ENCODE measurements at places on chromosomes 1 and 21. TPM values are rescaled to one million over a fixed set of nuclear protein-coding genes. Genes with fewer than 3 reads are reported as not detected.

GRCh38 chr1:18119289-18119688, 11.7 kb downstream of the IGSF21 start:
- DNase-seq = no peak
- no peaks in the 10 kb centered on the region for H3K4me1 ChIP-seq
- no peaks in the 10 kb centered on the region for H3K36me3 ChIP-seq
- peaks cover 23% of the 10 kb centered on the region for H3K27me3 ChIP-seq
- H3K27ac ChIP-seq = no peak overlapping the region
- H3K4me3 ChIP-seq = no peak overlapping the region

- no peaks in the 10 kb centered on the region for H3K27me3 ChIP-seq
- no peak for DNase-seq
- H3K36me3 ChIP-seq = peaks cover 9% of the 10 kb centered on the region
- H3K27ac ChIP-seq = no peak overlapping the region
- no peak overlapping the region for H3K4me3 ChIP-seq
- H3K4me1 ChIP-seq = no peaks in the 10 kb centered on the region
These were observed 35.1 kb downstream of the CLEC20A start for GRCh38 chr1:178461701-178462100.

Gene ASCL5
- total RNA-seq = not detected

Gene COL6A2
- total RNA-seq = 29.9 TPM

Gene ZZZ3
- 52.6 TPM for total RNA-seq

GRCh38 chr1:40668769-40669525, 3.5 kb upstream of the RIMS3 start:
- DNase-seq = peak; percentile 61
- no peaks in the 10 kb centered on the region for H3K36me3 ChIP-seq
- no peaks in the 10 kb centered on the region for H3K27me3 ChIP-seq
- peak overlapping the region; percentile 29 for H3K4me3 ChIP-seq
- peaks cover 5% of the 10 kb centered on the region for H3K4me1 ChIP-seq

GRCh38 chr1:153534226-153534924, 1.4 kb downstream of the S100A6 start:
- H3K27me3 ChIP-seq = no peaks in the 10 kb centered on the region
- peak overlapping the region; percentile 91 for H3K27ac ChIP-seq
- peak overlapping the region; percentile 86 for H3K4me3 ChIP-seq
- H3K36me3 ChIP-seq = no peaks in the 10 kb centered on the region
- no peak for DNase-seq

DNA sequence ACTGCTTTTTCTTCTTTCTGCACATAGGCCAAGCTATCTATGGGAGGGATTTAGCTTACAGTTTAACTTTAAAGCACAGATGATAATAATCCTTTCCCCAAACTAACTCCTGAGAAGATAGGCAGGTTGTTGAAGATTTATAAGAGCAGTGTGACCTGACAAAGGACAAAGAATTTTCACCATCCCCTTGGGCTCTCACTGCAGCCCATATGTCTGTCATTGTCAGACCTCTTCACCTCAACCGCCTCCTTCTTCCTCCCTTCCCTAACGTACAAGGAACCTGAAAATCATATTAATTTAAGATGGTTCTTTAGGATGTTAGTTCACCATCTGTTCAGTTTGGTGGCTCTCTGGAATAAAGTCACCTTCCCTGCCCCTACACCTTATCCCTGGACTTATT, 5.0 kb downstream of the RNU1-2 start:
- H3K27ac ChIP-seq = no peak overlapping the region
- H3K4me3 ChIP-seq = no peak overlapping the region
- no peak for DNase-seq

DNA sequence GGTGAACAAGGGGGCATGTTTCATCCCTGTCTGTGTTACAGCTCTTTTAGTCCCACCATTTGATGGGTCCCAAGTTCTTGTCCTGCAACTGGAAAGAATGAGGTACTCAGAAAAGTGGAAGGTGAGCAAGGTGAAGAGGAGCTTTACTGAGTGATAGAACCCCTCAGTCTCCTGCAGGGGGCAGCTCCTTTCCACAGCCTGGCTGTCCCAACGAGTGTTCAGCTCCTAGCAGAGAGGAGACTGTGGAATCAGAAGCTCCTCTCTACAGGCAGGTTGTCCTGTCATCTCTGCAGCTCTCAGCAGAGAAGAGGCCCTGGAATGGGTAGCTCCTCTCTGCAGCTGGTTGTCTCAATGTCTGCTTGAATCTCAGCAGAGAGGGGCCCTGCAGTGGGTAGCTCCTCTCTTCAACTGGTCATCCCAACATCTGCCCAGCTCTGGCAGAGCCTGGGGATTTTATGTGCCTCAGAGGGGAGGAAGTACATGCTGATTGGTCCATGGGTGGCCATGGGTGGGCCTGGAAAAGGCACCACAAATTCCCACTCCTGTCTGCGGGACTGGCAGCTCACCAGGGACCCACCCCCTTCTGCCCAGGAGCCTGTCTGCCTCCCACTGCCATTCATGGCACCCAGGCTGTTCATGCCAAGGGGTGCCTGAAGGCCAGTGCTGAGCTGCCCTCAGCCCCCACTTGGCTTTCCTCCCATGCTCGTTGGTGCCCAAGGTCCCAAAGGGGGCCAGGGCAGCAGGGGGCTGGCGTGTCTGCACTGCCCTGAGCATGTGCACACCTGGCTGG, 25.7 kb downstream of the LDLRAD1 start:
- no peaks in the 10 kb centered on the region for H3K36me3 ChIP-seq
- no peaks in the 10 kb centered on the region for H3K27me3 ChIP-seq
- no peaks in the 10 kb centered on the region for H3K4me1 ChIP-seq

GRCh38 chr1:234188454-234188792, 184.8 kb upstream of the COA6 start:
- H3K27me3 ChIP-seq = no peaks in the 10 kb centered on the region
- no peak overlapping the region for H3K27ac ChIP-seq
- no peak overlapping the region for H3K4me3 ChIP-seq
- no peaks in the 10 kb centered on the region for H3K36me3 ChIP-seq

DNA sequence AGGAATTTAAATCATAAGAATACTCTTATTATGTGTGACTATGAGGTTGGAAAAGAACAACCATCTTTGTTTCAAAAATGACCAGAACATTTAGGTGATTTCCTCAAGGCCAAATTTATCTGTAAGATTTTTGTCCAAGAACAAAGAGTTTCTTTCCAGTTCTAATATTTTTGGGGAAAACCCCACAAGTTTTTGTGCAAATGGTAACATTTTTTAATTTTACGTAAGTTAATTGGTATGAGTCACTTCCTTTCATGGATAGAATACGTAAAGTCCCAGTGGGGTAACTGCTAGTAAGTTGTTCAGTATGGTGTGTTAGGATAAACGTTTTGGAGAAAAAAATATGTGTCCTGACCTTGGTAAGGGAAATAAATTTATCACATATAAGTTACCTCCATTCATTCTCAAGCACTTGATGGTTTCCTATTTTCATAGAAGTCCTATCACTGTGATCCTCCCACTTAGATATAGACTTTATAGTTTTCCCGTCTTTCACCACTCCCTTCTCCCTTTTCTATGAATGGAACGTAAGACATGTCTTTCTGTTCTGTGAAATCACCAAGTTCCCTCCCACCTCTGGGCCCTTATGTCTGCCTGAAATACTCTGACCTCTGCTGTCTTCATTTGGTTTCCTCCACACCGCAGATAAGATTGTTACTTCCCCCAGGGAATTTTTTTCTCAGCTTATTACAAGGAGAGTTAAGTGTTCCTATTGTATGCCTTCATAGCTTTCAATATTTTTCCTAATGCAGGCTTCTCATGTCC, 34.9 kb upstream of the TSNAX start:
- no peaks in the 10 kb centered on the region for H3K36me3 ChIP-seq
- no peak for DNase-seq
- no peak overlapping the region for H3K4me3 ChIP-seq
- no peaks in the 10 kb centered on the region for H3K4me1 ChIP-seq

- H3K36me3 ChIP-seq = no peaks in the 10 kb centered on the region
- H3K4me3 ChIP-seq = no peak overlapping the region
- H3K27ac ChIP-seq = no peak overlapping the region
- H3K27me3 ChIP-seq = no peaks in the 10 kb centered on the region
These were observed 74.6 kb downstream of the MAP3K7CL start for GRCh38 chr21:29205009-29205408.

Gene DNALI1
- total RNA-seq = 0.36 TPM

- peaks cover 40% of the 10 kb centered on the region for H3K4me1 ChIP-seq
- no peaks in the 10 kb centered on the region for H3K27me3 ChIP-seq
- no peaks in the 10 kb centered on the region for H3K36me3 ChIP-seq
- peak overlapping the region; percentile 82 for H3K27ac ChIP-seq
- H3K4me3 ChIP-seq = no peak overlapping the region
These were observed 39.4 kb downstream of the SLC2A7 start for GRCh38 chr1:8986814-8987190.

DNA sequence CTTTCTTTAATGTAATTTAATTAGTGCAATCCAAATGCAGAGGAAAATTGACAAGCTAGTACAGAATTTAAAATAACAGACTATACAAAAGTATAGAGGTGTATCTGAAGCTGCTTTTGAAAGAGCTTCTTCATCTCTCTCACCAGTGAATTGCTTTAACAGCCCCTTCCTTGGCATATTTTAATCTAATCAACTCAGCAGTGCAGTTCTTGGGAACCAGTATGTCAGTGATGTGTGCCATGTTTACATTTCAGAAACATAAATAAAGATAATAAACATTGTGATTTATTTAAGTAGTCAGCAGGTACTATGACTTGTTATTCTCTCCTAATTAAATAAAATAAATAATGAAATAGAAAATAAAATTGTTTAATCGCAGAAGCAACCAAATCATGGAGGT, 1260.6 kb downstream of the NCAM2 start:
- H3K27me3 ChIP-seq = no peaks in the 10 kb centered on the region
- H3K27ac ChIP-seq = no peak overlapping the region
- H3K36me3 ChIP-seq = no peaks in the 10 kb centered on the region
- no peak overlapping the region for H3K4me3 ChIP-seq
- H3K4me1 ChIP-seq = no peaks in the 10 kb centered on the region

GRCh38 chr1:4256351-4256750, 356.3 kb upstream of the C1orf174 start:
- H3K4me1 ChIP-seq = no peaks in the 10 kb centered on the region
- H3K27ac ChIP-seq = no peak overlapping the region
- no peaks in the 10 kb centered on the region for H3K36me3 ChIP-seq
- no peak overlapping the region for H3K4me3 ChIP-seq
- no peaks in the 10 kb centered on the region for H3K27me3 ChIP-seq
- no peak for DNase-seq

GRCh38 chr1:113205980-113206766, 133.2 kb downstream of the LRIG2 start:
- H3K4me1 ChIP-seq = no peaks in the 10 kb centered on the region
- H3K36me3 ChIP-seq = no peaks in the 10 kb centered on the region
- H3K27me3 ChIP-seq = 0 out of 2 replicates have a peak, but pooled peaks cover 2% of the 10 kb centered on the region
- H3K4me3 ChIP-seq = no peak overlapping the region
- no peak overlapping the region for H3K27ac ChIP-seq
- DNase-seq = no peak

- H3K36me3 ChIP-seq = no peaks in the 10 kb centered on the region
- no peaks in the 10 kb centered on the region for H3K27me3 ChIP-seq
- H3K4me1 ChIP-seq = no peaks in the 10 kb centered on the region
- no peak overlapping the region for H3K4me3 ChIP-seq
- DNase-seq = no peak
These were observed 7.4 kb downstream of the DNAJC11 start for GRCh38 chr1:6694121-6694713.

DNA sequence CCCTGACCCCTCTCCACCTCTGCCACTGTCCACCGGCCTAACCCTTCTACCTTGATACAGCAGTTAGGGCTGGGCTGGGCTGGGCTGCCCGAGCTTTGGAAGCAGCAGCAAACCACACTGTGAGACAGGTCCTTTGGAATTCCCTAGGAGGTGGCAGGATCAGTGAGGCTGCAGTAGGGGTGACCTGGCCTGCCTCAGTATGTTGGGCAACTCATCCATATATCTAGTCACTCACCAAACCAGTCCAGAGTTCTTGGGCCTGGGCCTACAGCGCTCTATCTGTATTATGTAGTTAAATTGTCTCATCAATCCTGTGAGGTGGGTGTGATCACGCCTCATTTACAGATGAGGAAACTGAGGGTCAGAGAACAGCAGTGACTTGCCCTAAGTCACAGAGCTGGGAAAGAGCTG, 13.3 kb upstream of the SYNC start:
- H3K27me3 ChIP-seq = no peaks in the 10 kb centered on the region
- no peaks in the 10 kb centered on the region for H3K36me3 ChIP-seq
- no peak overlapping the region for H3K27ac ChIP-seq
- peaks cover 5% of the 10 kb centered on the region for H3K4me1 ChIP-seq

DNA sequence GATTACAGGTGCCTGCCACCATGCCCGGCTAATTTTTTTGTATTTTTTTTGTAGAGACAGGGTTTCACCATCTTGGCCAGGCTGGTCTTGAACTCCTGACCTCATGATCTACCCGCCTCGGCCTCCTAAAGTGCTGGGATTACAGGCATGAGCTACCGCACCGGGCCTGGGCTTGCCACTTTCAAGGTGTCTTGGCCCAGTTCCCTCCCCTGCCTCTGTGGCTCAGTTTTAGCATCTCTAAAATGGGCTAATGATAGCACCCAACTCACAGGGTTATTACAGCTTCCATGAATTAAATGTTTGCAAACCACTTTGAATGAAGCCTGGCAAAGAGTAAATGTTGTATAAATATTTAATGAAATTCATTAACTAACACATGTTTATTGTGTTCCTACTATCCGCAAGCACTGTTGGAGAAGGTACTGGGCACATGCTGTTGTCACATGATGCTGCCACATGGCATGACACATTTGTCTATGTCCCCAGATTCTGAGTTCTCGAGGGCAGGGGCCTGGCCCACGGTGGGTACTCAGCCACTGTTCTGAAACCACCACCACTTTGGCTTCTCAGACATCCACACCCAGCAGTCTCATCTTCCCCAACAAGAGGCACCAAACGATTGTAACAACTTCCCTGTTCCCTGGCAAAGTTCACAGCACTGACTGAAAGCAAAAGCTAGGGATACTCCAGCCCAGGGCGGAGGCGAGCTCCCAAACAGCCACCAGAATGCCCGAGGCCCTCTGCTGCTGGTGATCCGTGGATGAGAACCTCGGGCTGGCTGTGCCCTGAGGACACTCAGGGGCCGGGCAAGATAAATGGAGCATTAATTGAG, 9.7 kb downstream of the IFFO2 start:
- peak overlapping the region; percentile 89 for H3K27ac ChIP-seq
- H3K4me3 ChIP-seq = no peak overlapping the region
- DNase-seq = no peak
- H3K36me3 ChIP-seq = no peaks in the 10 kb centered on the region
- H3K4me1 ChIP-seq = peaks cover 81% of the 10 kb centered on the region
